ENCODE measurements at places on chromosomes 13 and 19.

DNA sequence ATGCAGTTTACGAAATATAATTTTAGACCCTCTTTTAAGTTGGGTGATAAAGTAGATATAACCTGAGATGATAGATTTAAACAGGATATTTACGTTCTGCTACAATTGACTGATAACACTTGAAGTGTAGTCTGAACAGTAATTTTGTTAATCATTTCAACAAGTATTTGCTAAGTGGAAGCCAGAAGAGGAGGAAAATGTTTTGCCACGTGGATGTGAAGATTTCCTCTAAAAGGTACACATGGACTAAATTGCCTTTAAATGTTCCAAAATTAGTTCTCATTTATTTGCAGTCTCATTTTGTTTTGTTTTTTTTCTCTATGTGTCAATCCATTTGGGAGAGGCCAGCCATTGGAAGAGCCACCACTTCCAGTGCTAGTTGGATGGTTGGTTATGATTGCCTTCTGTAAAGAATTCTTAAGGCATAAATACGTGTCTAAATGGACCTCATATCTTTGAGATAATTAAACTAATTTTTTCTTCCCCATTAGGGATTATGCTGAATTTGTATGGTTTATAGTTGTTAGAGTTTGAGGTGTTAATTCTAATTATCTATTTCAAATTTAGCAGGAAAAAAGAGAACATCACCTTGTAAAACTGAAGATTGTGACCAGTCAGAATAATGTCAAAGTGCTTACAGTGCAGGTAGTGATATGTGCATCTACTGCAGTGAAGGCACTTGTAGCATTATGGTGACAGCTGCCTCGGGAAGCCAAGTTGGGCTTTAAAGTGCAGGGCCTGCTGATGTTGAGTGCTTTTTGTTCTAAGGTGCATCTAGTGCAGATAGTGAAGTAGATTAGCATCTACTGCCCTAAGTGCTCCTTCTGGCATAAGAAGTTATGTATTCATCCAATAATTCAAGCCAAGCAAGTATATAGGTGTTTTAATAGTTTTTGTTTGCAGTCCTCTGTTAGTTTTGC lies 2.8 kb downstream of the MIR17HG start:
- DNase-seq: no peak

DNA sequence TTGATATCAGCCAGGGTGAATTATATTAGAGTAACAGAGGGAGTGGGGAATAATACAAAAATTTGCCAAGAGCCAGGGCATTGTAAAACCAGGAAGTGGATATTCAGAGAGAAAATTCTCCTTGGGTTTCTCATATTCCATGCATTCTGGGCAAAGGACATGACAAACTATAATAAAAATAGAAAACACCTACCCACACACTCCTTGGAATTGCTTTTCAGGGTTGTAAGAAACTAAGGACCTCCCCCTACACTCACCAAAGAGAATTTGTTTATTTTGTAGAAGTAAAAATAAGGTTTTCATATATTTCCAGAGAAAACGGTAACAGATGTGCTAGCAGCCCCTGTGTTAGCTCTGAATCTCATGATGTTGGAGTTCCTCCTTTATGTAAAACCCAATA lies 649.6 kb downstream of the SLITRK1 start:
- no peak for DNase-seq

DNA sequence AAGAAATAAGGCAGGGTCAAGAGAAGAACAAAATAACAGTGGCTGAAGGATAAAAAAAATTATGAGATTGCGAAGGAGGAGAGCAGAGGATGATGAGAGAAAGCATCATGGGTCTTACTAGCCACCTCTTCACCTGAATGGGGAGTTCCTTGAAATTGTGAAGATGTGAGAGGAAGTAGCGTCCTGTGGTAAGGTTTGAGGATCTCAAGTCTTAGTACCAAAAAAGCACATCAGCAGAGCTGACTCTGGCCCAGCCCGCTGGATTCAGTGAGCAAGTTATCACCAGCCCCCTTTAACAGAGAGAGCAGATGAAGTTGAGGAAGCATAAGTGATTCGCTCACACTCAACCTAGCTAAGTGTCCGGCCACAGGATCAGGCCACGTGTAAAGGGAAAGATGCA lies 61.8 kb downstream of the RXFP2 start:
- DNase-seq: no peak

- DNase-seq: peak; percentile 21
These were observed 1.2 kb upstream of the ENOX1 start for GRCh38 chr13:43787997-43788396.

GRCh38 chr19:41302624-41303351 lies 7.2 kb upstream of the CCDC97 start:
- DNase-seq: no peak

GRCh38 chr19:16435238-16435917 lies 36.4 kb downstream of the EPS15L1 start:
- no peak for DNase-seq

DNA sequence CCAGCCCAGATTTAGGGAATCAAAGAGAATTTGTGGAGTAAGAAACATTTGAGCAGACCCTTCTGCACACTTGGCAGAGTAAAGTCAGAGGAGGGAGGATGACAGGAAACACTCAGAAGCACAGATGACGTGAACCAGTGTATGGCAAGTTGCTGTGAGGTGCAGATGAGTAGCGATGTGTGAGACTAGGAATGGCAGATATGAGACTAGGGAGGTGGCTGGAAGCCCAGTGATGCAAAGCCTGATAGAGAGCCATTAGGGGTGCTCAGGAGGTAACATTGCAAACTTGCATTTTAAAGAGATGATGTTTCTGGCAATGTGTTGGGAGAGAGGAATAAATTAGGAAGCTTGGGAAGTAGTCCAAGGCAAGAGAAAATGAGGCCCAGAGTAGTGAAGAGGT lies 44.0 kb downstream of the PCDH17 start:
- no peak for DNase-seq

DNA sequence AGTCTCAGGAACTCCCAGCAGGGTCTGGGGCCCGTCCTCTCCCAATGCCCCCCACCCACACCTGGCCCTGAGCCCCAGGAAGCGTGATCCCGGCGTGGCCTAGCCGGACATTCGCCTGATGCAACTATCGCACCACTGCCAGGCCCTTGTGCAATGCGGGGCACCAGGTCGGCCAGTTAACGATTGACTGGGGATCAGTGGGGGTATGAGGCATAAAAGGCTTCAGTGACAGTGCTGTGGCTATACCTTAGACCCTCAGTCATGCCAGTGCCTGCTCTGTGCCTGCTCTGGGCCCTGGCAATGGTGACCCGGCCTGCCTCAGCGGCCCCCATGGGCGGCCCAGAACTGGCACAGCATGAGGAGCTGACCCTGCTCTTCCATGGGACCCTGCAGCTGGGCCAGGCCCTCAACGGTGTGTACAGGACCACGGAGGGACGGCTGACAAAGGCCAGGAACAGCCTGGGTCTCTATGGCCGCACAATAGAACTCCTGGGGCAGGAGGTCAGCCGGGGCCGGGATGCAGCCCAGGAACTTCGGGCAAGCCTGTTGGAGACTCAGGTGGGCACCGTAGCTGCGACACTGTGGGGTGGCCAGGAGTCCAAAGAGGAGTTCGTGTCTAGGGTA lies at the start of gene ANGPTL8:
Gene ANGPTL8 (plus strand): TSS at position 243 of the 624 bp plus-strand sequence. CDS start 19 bp downstream, at position 262.
- no peak for DNase-seq

DNA sequence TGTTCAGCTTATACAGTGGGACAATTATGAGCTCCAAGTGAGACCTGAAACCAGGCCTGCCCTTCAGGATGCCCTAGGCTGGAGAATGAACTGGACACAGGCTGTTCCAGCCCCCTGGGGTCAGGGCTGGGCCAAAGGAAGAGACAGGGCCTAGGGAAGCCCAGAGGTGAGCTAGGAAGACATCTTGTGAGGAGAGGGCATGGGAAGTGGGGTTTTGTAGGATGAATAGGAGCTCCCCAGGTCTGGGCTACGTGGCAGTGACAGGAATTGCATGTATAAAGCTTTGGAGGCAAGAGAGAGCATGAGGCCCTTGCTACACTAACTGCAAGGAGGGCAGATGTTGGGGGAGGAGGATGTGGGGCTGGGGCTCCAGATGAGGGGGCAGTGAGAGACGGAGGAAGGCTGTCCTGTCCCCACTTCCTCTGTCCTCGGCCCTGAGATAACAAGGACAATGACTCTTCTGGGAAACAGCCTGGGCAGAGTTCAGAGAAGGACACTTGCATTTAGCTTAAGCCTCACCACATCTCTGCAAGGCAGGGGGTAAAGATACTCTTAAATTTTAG lies 1.5 kb upstream of the TBXA2R start:
- DNase-seq: no peak

GRCh38 chr13:107291875-107292274 lies 723.9 kb upstream of the ARGLU1 start:
- no peak for DNase-seq

- DNase-seq: no peak
These were observed 589.3 kb upstream of the ARGLU1 start for GRCh38 chr13:107157271-107157670.

- DNase-seq: no peak
These were observed 1258.6 kb downstream of the PCDH9 start for GRCh38 chr13:65971541-65971940.

GRCh38 chr19:50759886-50760285 lies 10.4 kb upstream of the GPR32 start:
- peak; percentile 16 for DNase-seq

- no peak for DNase-seq
These were observed 1.0 kb downstream of the C19orf73 start for GRCh38 chr19:49117677-49118564.

- no peak for DNase-seq
These were observed 46.8 kb downstream of the LATS2 start for GRCh38 chr13:21014502-21015170.
